ENCODE measurements at places on chromosomes 5 and 9. TPM values are rescaled to one million over a fixed set of nuclear protein-coding genes. Genes with fewer than 3 reads are reported as not detected.

The SLC46A2 gene
- total RNA-seq: 0.37 TPM

The PHF24 gene
- 0.32 TPM for total RNA-seq

The GADD45G gene
- 9.5 TPM for total RNA-seq

The SPATA6L gene
- 8.3 TPM for total RNA-seq

The OBP2B gene
- not detected for total RNA-seq

GRCh38 chr9:23644326-23644725, 181.7 kb downstream of the ELAVL2 start:
- no peaks in the 10 kb centered on the region for H3K27me3 ChIP-seq
- H3K4me1 ChIP-seq: no peaks in the 10 kb centered on the region
- no peak for DNase-seq
- H3K27ac ChIP-seq: no peak overlapping the region
- no peak overlapping the region for H3K4me3 ChIP-seq

DNA sequence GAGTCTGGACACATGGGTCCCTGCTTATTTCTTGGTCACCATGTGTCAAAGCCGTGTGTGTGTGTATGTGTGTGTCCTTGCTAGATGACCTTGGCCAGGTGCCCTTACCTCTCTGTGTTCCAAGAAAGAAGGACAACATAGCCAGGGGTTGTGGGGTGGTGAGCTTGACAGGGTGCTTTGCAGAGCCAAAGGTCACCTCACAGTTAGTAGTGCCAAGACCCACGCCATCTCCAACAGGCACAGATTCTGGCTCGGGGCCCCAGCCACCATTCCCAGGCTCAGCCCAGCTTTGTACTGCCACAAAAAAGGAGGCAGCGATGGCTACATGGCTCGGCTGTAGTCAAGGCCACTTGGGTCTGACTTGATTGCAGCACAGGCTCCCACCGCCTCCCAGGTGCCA, 39.5 kb downstream of the CXXC5 start:
- DNase-seq: peak; percentile 96
- peaks cover 62% of the 10 kb centered on the region for H3K4me1 ChIP-seq
- no peaks in the 10 kb centered on the region for H3K27me3 ChIP-seq
- no peak overlapping the region for H3K4me3 ChIP-seq

DNA sequence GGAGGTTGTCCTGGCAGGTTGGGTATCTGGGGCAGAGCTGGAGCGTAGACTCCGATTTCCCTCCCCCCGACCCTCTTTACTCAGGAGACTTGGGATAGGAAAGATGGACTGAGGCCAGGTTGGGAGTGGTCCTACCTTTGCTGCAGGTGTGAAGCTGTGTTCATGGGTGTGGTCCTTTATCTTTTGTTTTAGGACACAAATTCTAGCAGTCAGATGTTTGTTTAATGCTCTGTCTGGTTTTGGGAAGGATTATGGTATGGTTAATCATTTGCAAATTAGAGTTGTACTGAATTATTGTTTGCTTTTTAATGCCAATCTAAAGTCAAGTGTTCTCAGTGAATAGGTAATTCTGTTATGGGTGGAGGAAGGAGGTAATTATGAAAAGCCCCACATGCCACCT, 14.1 kb upstream of the FAM120AOS start:
- peaks cover 46% of the 10 kb centered on the region for H3K4me1 ChIP-seq
- H3K36me3 ChIP-seq: no peaks in the 10 kb centered on the region
- peak overlapping the region; percentile 65 for H3K27ac ChIP-seq
- DNase-seq: no peak
- H3K4me3 ChIP-seq: no peak overlapping the region

- H3K27me3 ChIP-seq: no peaks in the 10 kb centered on the region
- no peaks in the 10 kb centered on the region for H3K36me3 ChIP-seq
- DNase-seq: no peak
- H3K4me3 ChIP-seq: peak overlapping the region; percentile 33
- H3K27ac ChIP-seq: peak overlapping the region; percentile 71
Observed at GRCh38 chr5:75668977-75669689, 48.1 kb downstream of the POC5 start.

- no peaks in the 10 kb centered on the region for H3K36me3 ChIP-seq
- H3K27me3 ChIP-seq: no peaks in the 10 kb centered on the region
- H3K4me3 ChIP-seq: no peak overlapping the region
- no peaks in the 10 kb centered on the region for H3K4me1 ChIP-seq
Observed at GRCh38 chr9:95171001-95171400, 146.5 kb downstream of the FANCC start.

DNA sequence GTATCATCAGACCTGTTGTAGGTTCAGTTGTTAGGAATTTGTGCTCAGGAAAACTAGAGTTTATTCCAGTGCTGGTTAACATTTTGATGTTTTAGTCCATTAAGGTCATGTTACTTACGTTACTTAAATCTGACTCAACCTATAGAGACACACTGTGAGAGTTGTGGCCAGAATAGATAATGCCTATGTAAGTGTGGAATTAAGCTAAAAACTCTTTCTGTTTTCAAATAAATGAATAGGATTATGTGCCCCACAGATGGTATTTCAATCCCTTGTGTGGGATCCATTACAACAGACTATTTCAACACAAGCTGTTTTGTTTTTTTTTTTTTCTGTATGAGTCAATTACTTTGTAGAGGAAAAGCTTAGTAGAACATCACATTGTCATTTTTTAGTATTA, 68.1 kb downstream of the MEGF10 start:
- no peaks in the 10 kb centered on the region for H3K36me3 ChIP-seq
- no peak for DNase-seq
- no peak overlapping the region for H3K27ac ChIP-seq
- H3K4me1 ChIP-seq: no peaks in the 10 kb centered on the region

DNA sequence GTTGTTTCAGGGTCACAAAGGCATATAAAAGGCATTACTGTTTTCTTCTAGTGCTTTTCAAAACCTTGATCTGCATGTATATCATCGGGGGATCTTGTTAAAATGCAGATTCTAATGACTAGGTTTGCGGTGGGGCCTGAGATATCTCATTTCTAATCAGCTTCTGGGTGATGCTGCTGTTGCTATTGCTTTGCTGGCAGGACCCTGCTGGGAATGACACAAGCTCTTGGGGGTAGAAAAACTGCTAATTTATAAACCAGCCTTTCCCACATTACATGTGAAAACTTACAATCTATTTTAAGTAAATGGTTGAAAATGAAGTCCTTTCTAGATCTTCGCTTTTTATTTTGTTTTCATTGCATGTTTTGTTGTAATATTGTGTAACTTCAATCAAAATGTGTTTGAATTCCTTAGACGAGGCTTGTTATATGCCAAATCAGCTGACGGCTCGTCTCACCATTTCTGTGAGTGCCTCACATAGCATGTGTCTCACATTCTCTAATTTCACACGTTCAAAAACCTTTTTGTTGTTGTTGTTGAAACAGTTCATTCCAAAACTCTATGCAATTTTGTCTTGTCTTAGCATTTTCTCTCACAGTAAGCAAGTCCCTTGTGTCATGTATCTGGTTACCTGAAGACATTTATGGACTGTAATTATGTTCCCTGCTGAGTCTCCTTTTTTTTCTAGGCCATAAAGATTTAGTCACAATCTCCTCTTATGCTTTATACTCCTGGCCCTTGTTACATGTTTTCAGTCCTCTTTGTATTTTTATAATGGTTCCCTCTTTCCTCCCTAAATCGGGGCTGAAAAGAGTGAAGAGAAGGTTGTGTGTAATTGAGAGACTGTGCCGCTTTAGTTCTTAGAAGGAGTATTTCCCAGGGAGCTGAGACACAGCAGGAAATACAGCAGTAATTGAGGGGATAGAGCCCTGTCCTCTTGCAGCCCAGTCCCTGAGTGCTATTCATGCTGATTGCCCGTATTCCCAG, 521.0 kb upstream of the SEMA6A start:
- no peaks in the 10 kb centered on the region for H3K36me3 ChIP-seq
- H3K4me1 ChIP-seq: no peaks in the 10 kb centered on the region
- no peak for DNase-seq
- H3K27ac ChIP-seq: no peak overlapping the region
- no peaks in the 10 kb centered on the region for H3K27me3 ChIP-seq

DNA sequence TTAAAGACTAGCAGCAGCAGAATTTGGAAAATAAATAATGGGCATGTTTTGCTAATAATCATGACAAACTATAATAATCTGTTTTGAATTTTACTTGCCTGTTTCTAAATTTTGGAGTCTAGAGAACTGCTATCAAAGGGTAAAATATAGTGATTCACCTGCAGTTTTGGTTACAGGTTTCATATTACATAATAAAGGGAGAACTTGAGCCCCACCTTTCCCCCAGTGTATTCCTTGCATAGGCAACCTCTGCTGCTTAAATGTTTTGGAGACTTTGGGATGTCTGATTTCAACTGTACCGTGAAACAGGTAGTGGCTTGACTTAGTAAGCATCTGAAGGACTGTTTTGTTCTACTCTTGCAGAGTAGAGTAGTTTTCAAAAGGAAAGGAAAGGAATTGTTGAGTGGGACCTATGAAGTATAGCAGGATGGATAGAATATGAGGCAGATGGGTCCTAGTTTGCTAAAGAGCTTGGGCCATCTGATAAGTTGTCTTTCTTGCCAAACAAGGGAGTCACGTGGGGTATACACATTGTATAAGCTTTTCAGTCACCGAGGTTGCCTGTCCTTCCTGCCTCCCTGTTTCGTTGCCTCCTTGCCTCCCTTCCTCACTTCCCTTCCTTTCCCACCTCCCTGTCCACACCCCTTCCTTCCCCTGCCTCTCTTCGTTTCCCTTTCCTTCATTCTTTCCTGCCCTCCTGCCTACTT, 19.1 kb downstream of the CREBRF start:
- no peak for DNase-seq
- H3K27ac ChIP-seq: no peak overlapping the region
- H3K4me1 ChIP-seq: no peaks in the 10 kb centered on the region

DNA sequence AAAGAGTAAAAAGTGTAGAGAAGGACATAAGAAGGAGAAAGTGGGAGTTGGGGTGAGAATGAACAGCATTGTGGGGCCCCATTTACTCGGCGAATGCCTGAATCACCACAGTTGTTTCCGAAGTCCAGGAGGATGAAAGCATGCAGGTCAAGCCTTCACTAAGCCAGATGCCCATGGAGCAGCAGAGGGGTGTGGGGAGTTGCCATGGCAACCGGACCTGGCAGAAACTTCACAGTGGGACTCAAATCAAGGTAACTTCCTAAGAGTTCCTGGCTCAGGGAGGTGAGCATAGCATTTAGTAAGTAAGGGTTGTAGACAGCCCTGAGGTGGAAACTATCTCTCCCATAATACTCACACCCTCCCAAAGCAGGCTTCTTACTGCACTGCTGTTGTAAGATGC, 357.1 kb downstream of the TRIM32 start:
- H3K4me1 ChIP-seq: no peaks in the 10 kb centered on the region
- no peaks in the 10 kb centered on the region for H3K27me3 ChIP-seq
- no peak for DNase-seq
- no peaks in the 10 kb centered on the region for H3K36me3 ChIP-seq
- no peak overlapping the region for H3K27ac ChIP-seq

DNA sequence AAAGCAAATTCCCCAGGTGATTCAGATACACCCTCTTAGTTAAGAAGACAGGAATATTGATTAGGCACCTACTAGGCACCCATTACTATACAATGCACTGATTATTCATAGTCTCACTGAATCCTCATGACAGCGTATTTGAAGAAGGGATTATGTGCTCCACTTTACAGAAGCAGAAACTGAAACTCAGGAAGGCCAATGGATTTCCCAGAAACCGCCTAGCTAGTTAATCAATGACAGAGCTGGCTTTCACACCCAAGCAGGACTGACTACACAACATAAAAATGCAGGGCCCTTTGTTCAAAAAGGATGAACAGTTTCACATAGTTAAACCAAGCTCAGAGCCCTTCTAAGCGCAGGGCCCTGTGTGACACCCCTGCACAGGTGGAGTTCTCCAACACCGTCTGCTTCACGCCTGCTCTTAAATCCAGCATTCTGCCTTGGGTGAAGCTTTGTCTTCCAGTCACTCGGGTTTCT, 117.3 kb downstream of the TTLL11 start:
- H3K27me3 ChIP-seq: no peaks in the 10 kb centered on the region
- H3K4me3 ChIP-seq: no peak overlapping the region
- no peaks in the 10 kb centered on the region for H3K36me3 ChIP-seq
- no peak for DNase-seq
- H3K4me1 ChIP-seq: no peaks in the 10 kb centered on the region

GRCh38 chr5:149749481-149750365, 19.6 kb downstream of the PPARGC1B start:
- no peaks in the 10 kb centered on the region for H3K36me3 ChIP-seq
- DNase-seq: no peak
- H3K27ac ChIP-seq: no peak overlapping the region
- no peaks in the 10 kb centered on the region for H3K27me3 ChIP-seq
- H3K4me3 ChIP-seq: no peak overlapping the region

DNA sequence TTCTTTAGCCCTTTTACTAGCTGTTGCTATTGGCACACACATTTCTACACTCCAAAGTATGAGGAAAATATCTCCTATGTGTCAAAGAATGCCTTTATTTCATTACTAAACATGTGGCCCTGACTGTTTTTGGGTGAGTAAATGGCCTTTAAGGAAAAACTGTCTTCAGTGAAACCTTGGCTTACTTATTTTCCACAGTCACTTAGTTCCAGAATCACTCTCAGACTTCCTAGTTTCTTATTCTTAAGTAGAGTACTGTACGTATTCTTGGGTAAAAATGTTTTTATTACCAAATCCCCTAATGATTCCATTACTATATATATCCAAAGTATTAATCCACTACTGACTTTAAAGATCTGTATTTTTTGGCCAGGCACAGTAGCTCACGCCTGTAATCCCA, 27.5 kb downstream of the ERP44 start:
- no peaks in the 10 kb centered on the region for H3K27me3 ChIP-seq
- no peak overlapping the region for H3K27ac ChIP-seq
- no peak overlapping the region for H3K4me3 ChIP-seq

GRCh38 chr5:68450245-68450852, 234.8 kb downstream of the PIK3R1 start:
- no peak overlapping the region for H3K4me3 ChIP-seq
- no peaks in the 10 kb centered on the region for H3K36me3 ChIP-seq
- no peak overlapping the region for H3K27ac ChIP-seq

GRCh38 chr5:147558826-147559225, 49.0 kb upstream of the DPYSL3 start:
- no peak overlapping the region for H3K27ac ChIP-seq
- no peaks in the 10 kb centered on the region for H3K27me3 ChIP-seq
- no peaks in the 10 kb centered on the region for H3K36me3 ChIP-seq
- DNase-seq: no peak

DNA sequence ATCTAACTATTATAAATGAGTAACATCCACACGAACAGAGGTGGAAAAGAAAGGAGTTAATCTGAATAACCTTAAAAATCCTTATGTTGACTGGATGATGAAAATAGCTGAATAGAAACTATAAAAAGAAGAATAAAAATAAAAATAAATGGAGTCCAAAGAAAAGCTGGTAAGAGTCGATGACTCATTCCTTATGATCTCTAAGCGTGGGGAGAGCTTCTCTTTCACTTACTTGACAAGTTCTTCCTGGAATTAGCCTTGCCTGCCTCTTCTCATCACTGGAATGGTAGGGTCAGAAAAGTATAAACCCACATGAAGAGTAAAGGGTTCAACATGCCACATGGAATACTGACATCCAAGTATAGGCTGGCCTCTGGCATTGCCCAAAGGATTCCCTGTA, 477.0 kb upstream of the RGMB start:
- no peak for DNase-seq
- H3K4me3 ChIP-seq: no peak overlapping the region
- H3K27ac ChIP-seq: no peak overlapping the region
- H3K4me1 ChIP-seq: no peaks in the 10 kb centered on the region
- H3K36me3 ChIP-seq: no peaks in the 10 kb centered on the region
- H3K27me3 ChIP-seq: no peaks in the 10 kb centered on the region

GRCh38 chr5:175466700-175467318, 11.6 kb upstream of the SFXN1 start:
- DNase-seq: no peak
- no peak overlapping the region for H3K27ac ChIP-seq
- H3K4me3 ChIP-seq: no peak overlapping the region
